ENCODE measurements at places on chromosomes 2 and 18. TPM values are rescaled to one million over a fixed set of nuclear protein-coding genes. Genes with fewer than 3 reads are reported as not detected.
A peak's percentile ranks its signal among the peaks of the same experiment; 100 is the strongest.

OTX1 gene
- total RNA-seq = 0.06 TPM

GRCh38 chr2:9213477-9214051, 7.0 kb downstream of the ASAP2 start:
- no peak for DNase-seq

GRCh38 chr18:13485182-13485581, 241.2 kb downstream of the FAM210A start:
- DNase-seq = no peak

- no peak for DNase-seq
Measured at GRCh38 chr2:207289295-207290018, 123.7 kb upstream of the KLF7 start.

GRCh38 chr2:140023291-140023690, 1243.1 kb upstream of the NXPH2 start:
- DNase-seq = peak; percentile 9

DNA sequence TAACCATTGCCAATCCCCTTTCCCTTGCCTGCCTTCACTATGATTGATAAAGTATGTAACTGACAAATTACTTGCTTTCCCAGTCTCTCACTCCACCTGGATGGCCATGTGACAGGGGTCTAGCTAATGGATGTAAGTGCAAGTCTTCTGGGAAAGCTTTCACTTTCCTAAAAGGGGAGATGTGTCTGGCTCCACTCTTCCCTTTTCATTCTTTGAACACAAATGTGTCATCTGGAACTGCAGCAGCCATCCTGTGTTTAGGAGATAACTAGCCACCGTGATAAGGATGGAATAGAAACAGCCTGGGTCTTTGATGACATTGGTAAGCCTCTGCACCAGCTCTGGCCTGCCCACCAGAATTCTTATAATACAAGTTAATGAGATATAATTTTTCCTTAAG, 38.2 kb downstream of the SNRPD1 start:
- no peak for DNase-seq

REG1B gene
- not detected for total RNA-seq

DNA sequence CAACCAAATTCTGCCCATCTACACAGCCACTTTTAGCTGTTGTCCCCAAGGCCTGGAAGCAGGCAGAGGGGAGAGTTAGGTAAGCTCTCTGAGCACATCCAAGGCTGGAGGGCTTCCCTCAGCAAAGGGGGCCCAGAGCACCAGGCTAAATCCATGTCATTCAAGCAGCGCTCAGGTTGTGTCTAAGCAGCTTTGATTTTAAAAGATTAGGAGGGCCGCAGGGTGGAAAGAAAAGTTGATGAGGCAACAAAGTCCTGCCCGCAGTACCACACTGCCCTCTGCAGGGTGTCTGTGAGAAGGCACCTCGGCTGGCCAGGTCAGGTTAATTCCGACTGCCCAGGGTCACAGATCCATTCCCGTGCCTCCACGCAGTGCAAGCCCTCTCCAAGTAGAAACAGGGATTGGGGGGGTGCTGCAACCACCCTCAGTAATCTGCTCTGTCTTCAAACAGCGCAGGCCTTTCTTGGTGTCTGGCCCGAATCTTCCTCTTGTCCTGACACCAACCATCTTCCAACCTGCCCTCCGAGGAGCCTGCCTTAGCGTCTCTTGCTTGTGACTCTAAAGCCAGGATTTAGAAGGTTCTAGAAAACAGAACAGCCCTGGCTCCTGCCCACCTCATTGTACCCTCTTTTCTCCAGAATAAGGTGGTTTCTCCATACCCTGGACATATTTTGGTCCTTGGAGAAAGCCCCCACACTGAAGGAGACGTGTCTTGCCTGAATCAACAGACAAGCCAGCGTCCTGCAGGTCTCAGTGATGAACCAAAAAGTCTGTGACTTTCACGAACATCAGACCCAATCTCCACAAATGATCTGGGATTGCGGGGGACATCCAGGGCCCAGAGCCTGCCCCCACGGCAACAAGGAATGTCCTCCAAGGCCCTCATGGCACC, 289.2 kb downstream of the TNS1 start:
- DNase-seq = peak; percentile 75

DNA sequence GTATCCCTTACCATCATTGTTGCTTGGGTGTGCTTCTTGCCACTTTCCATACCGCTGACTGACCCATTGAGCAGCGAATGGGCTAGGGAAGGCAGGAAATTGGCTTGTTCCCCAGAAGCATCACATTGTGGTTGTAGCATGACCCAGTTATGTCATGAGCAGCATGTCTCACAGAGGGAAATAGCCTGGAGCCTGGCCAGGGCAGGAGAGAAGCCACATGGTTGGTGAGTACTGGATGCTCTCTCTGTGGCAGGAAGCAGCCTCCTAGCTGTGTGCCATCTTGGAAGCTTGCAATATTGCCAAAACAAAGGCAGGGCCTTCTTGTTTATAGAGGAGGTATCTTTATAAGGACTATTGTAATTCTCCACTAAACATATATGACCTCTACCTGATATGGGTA, 482.6 kb downstream of the PIK3C3 start:
- DNase-seq = peak; percentile 32

DNA sequence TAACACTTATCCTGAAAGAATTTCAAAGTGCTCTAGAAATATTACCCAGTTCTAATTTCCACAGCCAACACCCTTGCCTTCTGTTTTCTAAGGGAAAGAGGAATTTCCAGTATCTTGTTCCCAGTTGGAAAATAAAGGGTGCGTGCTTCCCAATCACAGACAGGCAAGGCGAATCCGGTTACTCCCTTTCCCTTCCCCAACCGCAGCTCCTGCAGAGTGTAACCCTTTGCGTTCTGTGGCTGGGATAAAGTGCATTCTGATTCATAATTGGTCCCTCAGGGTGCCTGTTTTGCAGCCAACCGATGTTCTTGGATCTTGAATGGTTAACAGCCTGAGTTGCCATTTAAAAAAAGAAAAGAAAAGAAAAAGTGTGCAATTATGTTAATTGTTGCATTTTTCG, 40.6 kb upstream of the PGAP1 start:
- DNase-seq = peak; percentile 54

DNA sequence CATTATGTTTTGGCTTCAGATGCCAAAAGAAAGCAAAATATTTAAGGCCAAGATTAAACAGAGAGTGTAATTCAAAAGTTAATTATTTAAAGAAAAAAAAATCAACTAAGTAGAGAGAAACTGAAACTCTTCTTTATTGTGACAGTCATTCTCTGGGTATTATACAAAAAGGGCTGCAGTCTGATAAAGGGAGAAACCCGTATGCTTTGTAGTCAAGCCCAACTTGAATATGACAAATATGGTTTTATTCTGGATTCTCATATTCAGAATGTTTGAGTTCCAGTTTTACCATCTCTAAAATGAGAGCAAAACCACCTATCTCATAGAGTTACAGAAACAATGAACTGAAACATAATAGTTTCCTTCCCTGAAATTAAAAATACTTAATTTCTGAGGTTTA, 8.2 kb downstream of the CDH2 start:
- no peak for DNase-seq

TRIM43 gene
- not detected for total RNA-seq

LCT gene
- not detected for total RNA-seq

- peak; percentile 98 for DNase-seq
Measured at GRCh38 chr2:19711470-19712372, 190.1 kb downstream of the TTC32 start.

NPPC gene
- not detected for total RNA-seq

TACR1 gene
- not detected for total RNA-seq

DNA sequence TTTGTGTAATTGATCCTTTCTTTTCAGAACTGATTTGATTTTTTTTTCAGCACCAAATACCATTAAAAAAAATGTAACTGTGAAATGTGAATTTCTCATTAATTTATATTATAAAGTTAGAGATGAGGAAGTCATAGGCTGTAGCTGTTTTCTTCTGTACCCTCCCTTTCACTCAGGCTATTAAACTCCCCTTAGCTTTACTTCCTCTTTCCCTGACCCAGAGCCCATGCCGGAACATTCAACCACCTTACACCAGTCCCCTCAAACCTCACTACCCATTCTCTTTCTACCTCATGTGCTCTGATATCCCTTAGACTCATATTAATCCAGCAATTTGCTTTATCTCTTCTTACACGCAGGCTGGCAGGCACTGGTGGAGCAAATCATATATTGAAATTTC, 12.4 kb downstream of the GALNT5 start:
- no peak for DNase-seq

SP9 gene
- total RNA-seq = not detected

DNA sequence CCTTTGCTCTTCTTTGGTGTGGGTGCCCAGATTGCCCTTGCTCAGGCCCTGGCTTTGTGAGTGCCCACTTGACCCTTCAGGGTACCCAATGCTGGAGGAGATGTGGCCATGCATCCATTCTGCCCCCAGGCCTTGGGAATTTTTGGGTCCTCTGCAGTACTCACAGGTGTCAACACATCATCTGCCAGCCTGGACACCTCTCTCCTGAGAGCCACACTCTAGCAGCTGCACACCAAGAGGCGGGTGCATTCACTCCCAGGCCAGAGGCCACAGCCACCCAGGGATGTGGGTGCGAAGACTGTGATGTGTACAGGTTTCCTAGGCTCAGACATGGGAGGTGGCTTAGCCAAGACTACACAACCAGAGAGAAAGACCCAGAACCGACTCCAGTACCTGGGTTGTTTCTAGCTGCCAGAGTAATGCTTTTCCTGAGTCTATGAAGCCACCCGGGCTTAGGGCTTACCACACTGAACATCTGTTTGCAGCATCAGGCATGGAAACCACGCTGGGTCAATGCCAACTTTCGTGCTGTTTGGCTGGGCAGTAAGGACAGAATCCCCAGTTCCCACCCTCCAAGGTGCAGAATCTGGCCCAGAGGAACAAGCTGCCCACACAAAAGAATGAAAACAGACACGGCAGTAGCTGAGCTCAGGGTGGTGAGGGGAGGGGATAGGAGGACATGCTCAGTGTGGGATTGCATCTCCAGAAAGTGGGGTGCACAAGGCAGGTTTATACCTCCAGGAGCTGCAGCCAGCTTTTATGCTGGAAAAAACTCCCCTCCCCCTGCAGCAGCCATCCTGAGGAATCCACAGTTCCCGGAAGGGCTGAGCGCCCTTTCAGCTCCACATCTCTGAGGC, 40.1 kb downstream of the KCNF1 start:
- no peak for DNase-seq

GRCh38 chr18:46652372-46652771, 4.6 kb downstream of the LOXHD1 start:
- DNase-seq = no peak

DNA sequence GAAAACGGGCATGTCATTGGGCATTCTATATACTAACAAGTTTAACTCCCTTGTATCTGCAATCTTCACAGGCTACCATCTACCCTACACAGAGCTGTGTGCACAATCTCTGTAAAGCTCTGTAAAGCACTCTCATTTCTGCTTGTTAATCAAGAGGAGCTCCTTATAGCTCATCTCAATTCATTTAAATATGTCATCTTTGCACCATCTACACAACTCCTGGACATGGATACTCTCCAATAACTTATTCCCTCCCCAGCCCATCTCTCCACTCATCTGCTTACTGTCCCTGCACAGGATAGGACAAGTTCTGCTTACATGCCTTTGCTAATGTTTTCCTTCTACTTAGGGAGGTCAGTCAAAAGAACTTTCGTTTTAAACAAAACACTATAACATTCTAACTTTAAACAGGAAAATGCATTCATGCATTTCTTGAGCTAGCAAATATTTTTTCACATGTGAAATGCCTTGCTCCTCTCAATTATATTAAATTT, 61.4 kb downstream of the DPP4 start:
- no peak for DNase-seq

- peak; percentile 74 for DNase-seq
Measured at GRCh38 chr18:48022531-48023329, 92.3 kb upstream of the SMAD2 start.

CTAGE1 gene
- not detected for total RNA-seq

OBSL1 gene
- total RNA-seq = 71.0 TPM

DNA sequence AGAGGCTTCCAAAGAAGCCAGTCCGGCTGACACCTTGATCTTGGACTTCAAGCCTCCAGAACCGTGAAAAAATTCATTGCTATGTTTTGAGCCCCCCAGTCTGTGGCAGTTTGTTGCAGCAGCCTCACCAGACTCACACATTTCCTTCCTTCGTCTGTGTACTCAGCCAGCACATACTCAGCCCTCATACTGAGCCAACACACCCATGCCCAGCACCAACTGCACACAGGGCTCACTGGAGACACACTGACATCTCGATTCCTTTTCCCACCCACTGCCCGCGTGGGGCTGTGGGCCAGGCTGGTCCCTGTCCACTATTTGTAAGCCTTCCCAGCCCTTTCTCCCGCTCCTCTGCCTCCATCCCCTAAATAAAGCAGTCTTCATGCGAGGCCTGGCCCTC, 24.1 kb upstream of the NMUR1 start:
- no peak for DNase-seq

FARP2 gene
- 29.7 TPM for total RNA-seq

PCARE gene
- total RNA-seq = not detected

- no peak for DNase-seq
Measured at GRCh38 chr2:216139884-216140283, 30.7 kb downstream of the XRCC5 start.

ANKRD36 gene
- 4.6 TPM for total RNA-seq

DNA sequence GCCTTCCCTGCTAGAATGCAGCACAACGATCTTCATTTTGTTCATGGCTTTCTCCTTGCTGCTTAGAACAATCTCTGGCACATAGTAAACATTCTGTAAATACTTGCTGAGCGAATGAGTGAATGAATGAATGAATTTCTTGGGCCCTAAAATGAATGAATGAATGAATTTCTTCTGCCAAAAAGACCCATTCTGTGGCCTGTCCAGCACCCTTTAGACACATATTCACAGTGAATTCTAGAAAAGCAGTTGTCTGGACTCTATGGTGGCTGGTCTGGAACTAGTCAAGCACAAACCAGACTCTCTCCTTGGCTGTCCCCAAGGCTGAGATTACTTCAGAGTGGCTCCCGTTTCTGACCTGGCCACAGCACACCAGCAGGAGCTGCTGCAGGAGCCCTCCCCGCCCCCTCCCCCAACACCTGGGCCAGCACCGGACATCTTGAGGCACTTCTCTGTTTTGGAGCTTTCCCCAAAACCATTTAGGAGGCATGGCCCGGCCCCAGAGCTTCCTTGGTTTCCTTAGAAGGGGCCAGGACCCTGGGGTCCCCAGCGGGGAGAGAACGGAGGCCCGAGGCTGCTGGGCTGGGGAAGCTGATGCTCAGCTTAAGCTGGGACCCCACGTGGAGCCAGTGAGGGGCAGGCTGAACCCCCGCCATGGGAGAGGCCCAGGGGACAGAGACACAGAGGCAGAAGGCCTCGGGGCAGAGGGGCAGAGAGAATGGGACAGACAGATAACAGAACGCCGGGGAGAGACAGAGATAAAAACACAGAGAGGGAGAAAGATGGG, 159.0 kb downstream of the ZFP36L2 start:
- no peak for DNase-seq

GKN1 gene
- total RNA-seq = not detected

NEU2 gene
- total RNA-seq = 0.24 TPM

DNA sequence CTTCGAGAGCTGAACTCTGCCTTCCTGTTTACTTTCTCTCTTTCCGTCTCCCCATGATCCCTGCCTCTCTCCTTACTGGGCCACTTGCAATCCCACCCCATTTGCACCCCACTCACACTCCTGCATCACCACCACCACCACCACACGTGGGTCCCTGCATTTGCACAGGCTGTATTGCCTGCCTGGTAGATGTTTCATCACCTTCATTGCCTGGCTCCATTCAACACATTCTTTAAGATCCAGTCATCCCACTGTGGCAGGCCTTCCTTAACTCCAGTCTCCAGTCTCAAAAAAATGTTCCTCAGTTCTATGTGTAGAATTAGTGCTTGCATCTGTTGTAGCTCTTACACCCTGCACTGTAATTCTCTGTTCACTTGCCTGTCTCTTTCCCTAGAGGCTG, 13.9 kb downstream of the NOSTRIN start:
- peak; percentile 79 for DNase-seq

- no peak for DNase-seq
Measured at GRCh38 chr2:34991508-34992274, 1363.9 kb upstream of the CRIM1 start.

- no peak for DNase-seq
Measured at GRCh38 chr2:11799826-11800225, 53.4 kb downstream of the LPIN1 start.

All from HT1080 (cell line).